ENCODE measurements at places on chromosomes 6 and 20. TPM values are rescaled to one million over a fixed set of nuclear protein-coding genes. Genes with fewer than 3 reads are reported as not detected.

EPPIN gene
- not detected for polyA plus RNA-seq

SPATA2 gene
- 4.3 TPM for polyA plus RNA-seq

DEFB124 gene
- polyA plus RNA-seq, result not detected

TPMT gene
- polyA plus RNA-seq, result 6.1 TPM

TPBG gene
- not detected for polyA plus RNA-seq

ATAT1 gene
- 2.6 TPM for polyA plus RNA-seq

LRRC73 gene
- not detected for polyA plus RNA-seq

CCM2L gene
- polyA plus RNA-seq, result not detected

CRYBG1 gene
- 14.0 TPM for polyA plus RNA-seq

SPTLC3 gene
- not detected for polyA plus RNA-seq

WDR27 gene
- 9.9 TPM for polyA plus RNA-seq

CHD6 gene
- polyA plus RNA-seq, result 30.5 TPM

ARFRP1 gene
- 53.4 TPM for polyA plus RNA-seq

WDR46 gene
- polyA plus RNA-seq, result 55.3 TPM

TFAP2C gene
- polyA plus RNA-seq, result not detected

BPIFB1 gene
- not detected for polyA plus RNA-seq

ZNF831 gene
- 0.93 TPM for polyA plus RNA-seq

CYP24A1 gene
- not detected for polyA plus RNA-seq

ZCCHC3 gene
- polyA plus RNA-seq, result 10.5 TPM

SLC22A16 gene
- not detected for polyA plus RNA-seq

STMND1 gene
- not detected for polyA plus RNA-seq

UBE2C gene
- 0.53 TPM for polyA plus RNA-seq

SYCP2 gene
- polyA plus RNA-seq, result 0.49 TPM

COX4I2 gene
- 0.64 TPM for polyA plus RNA-seq

SIM1 gene
- polyA plus RNA-seq, result not detected

C6orf52 gene
- 1.6 TPM for polyA plus RNA-seq

SPEF1 gene
- polyA plus RNA-seq, result not detected

HLA-DPA1 gene
- 2,923 TPM for polyA plus RNA-seq

SLC2A10 gene
- polyA plus RNA-seq, result not detected

FRS3 gene
- polyA plus RNA-seq, result 1.6 TPM

HAO1 gene
- polyA plus RNA-seq, result not detected

CST5 gene
- polyA plus RNA-seq, result not detected

RNF182 gene
- not detected for polyA plus RNA-seq

BTNL2 gene
- not detected for polyA plus RNA-seq

MAK gene
- polyA plus RNA-seq, result 0.16 TPM

OPRM1 gene
- polyA plus RNA-seq, result not detected

GFOD1 gene
- 8.6 TPM for polyA plus RNA-seq

CRNKL1 gene
- polyA plus RNA-seq, result 8.4 TPM

TUBB2B gene
- polyA plus RNA-seq, result 0.36 TPM

ZSCAN23 gene
- polyA plus RNA-seq, result not detected

SMLR1 gene
- not detected for polyA plus RNA-seq

SAMD3 gene
- 0.71 TPM for polyA plus RNA-seq

TSPO2 gene
- not detected for polyA plus RNA-seq

ZFP57 gene
- not detected for polyA plus RNA-seq

MUCL3 gene
- polyA plus RNA-seq, result not detected

PLG gene
- polyA plus RNA-seq, result not detected

PGC gene
- polyA plus RNA-seq, result not detected

PLCB1 gene
- polyA plus RNA-seq, result 0.79 TPM

NFATC2 gene
- polyA plus RNA-seq, result 15.9 TPM

SNAP25 gene
- polyA plus RNA-seq, result not detected

PROCR gene
- polyA plus RNA-seq, result not detected

RBBP8NL gene
- polyA plus RNA-seq, result not detected

All from naive B cell (primary cell).